ENCODE measurements at places on chromosomes 6 and 20. TPM values are rescaled to one million over a fixed set of nuclear protein-coding genes. Genes with fewer than 3 reads are reported as not detected.

DNA sequence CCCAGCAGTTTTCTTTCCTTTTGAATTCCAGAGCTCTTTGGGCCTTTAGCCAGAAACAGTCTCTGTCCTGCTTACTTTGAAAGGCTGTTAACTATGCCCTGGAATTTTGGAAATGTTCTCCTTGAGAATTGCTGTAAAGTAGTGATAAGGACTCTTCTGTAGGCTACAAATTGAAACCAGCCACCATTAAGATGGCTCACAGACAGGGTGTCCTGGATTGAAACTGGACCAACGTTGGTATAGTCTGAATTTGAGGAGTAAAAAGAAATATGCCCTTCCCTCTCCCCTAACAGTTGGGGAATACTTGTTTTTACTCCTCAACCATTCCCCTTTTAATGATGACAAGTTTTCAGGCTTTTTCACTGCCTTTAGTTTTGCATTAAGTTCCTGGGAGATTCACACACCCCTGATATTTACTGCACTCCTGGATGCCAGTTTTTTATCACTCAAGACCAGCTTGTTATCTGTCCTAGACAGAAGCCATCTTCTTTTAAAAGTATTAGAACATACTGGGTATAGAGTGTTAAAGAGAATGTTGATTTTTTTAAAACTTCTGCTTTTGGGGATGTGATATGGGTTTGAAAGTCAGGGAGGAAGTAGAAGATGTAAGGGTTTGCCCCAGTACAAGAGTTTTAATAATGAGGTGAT lies 21.9 kb downstream of the TOP1 start:
- no peak for DNase-seq

- DNase-seq, result peak; percentile 26
Observed at GRCh38 chr6:87078983-87079616, 15.8 kb downstream of the CGA start.

DNA sequence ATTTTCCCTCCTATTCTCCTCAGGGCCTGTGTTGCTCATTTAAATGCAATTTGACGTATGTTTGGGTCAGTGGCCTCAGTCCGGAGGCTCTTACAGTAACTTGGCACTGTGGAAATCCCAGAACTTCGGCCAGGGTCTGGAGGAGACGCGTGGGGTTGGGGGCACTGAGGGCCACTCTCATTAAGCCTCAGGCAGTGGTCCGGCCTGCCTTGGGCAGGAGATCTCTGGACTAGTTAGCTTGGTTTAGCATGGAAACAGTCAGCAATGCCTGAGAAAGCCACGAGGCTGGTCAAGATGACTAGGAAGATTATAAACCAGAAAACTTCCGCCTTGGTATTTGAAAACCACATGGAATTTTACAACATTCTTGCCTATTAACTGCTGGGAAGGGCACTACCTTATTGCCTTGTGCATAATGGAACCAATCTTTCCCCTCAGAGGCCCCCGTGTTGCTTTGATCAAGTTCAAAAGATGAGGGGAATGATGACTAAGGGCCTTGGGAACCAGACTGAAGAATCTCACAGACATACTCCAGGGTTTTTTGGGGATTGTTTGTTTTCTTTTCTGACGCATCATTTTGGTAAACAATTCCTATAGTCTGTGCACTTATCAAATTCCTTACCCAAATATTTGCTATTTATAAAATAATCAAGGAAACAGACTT lies 206.0 kb upstream of the PREP start:
- DNase-seq, result no peak

GRCh38 chr6:19972221-19972620 lies 135.1 kb downstream of the ID4 start:
- no peak for DNase-seq

- DNase-seq, result no peak
Observed at GRCh38 chr20:3447321-3447720, 23.5 kb upstream of the ATRN start.

- DNase-seq, result no peak
Observed at GRCh38 chr6:96212066-96212465, 196.3 kb downstream of the FUT9 start.

DNA sequence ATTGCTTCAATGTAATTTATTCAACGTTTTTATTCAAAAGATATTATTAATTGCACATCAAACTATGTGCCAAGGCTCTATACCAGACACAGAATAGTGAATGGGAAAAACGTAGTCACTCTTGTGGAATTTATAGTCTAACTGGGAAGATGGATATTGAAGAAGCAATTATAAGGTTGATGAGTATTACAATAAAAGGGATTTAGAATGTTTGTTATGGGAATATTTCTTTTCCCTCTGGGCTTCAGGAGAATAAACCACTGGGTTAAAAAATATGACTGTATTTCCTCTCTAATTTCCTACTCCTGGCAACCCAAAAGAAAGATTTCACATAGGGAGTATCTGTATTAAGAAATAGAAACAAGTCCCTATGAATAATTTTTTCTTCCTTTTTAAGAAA lies 25.1 kb upstream of the UTRN start:
- DNase-seq, result no peak

GRCh38 chr20:40339661-40340449 lies 349.2 kb downstream of the MAFB start:
- no peak for DNase-seq

DNA sequence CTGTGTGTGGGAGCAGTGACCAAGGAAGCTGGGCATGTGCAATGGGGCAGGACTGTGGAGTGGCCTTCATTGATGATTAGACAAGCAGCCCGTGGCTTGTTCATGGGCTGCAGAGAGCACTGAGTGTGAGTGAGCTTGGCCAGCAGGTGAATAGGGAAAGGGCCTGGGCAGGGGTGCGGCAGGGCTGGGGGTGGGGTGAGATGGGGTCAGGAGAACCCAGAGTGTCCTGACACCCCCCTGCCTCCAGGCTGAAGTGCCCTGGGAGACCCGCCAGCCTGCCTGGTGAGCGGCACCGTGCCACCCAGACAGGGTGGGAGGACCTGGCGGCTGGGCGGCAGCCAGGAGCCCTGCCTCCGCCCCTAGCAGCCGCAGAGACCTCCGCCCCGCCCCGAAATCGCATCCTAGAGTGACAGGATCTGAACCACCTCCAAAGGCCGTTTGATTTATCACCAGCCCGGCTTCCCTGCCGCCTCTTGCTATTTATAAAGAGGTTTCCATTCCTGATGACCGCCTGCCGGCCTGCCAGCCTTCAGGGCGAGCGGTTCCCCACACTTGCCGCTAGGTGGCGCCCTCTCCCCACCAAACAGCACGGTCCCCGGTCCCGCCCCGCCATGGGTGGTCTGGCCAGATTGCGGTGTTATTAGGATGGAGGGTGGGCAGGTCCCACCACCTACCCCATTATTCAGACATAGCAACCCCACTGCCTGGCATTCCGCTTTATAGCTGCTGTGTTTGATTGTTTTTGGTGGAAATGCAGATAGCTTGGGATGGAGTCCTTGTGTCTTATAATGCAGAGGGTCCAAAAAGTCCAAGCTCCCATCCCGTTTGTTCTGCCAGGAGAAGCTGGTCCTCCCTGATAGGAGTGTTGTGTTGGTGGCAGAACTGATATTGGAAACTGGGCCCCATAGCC lies 3.5 kb downstream of the MYLK2 start:
- DNase-seq, result peak; percentile 69

DNA sequence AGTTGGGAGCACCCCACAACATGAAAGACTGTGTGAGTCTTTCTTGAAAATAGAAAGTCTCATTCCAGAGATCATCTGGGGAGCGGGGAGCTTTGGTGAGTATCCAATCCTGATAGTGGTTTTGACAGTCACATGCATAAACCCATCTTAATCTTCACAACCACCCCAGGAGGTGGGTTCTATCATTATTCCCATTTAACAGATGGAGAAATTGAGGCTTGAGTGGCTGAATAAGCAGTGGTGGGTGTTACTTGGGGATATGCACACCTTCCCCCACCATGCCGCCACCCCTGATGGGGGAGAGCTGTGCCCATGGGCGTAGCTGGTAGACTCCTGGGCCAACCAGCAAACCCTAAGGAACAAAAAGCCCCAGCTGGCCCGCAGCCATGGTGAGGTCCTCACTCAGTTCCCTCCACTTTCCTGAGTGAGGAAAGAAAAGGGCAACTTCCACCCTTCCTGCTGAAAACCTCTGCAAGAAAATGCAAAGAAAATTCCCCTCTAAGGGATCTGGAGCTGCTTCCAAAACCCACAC lies 99.8 kb downstream of the SNX5 start:
- DNase-seq, result no peak

DNA sequence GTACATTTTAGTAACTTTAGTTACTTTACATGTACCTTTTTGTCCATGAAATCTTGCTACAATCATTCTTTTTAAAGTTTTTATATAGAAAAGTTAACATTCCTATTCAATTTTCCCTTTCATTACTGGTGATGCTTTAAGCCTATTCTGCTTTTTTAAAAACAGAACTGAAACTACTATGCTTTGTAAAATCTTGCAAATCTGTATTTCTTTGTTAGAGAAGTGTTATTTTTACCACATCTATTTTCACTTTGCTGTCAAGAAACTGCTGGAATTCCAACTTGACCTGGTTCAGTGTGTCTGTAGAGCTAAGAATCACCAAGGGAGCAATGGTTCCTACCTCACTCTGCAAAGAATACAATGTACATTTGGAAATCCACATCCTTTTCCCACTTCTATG lies 21.8 kb upstream of the SAMD5 start:
- DNase-seq, result no peak

- no peak for DNase-seq
Observed at GRCh38 chr20:12775041-12775440, 233.7 kb upstream of the SPTLC3 start.

DNA sequence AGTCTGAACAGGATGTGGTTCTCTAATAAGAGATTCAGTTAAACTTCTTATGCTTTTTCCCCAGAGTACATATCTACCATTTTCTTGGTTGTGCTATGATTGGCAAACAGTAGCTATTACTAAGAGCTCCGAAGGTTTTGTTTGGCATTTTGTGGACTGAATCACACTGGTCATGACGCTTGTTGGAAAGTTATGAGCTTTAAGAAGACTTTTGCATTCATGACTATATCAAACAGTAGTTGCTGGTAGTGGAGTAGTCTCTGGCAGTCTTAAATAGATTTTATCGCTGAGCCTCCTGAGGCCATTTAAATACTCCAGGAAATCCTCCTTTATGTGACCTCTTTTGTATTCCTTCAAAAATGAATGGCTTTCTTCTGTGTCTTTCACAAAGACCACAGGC lies 40.8 kb downstream of the CCDC170 start:
- no peak for DNase-seq

- no peak for DNase-seq
Observed at GRCh38 chr20:63553933-63554290, at the start of gene FNDC11. Gene FNDC11 (plus strand): TSS chr20:63554159. CDS start chr20:63555664, 1,505 bp downstream.

DNA sequence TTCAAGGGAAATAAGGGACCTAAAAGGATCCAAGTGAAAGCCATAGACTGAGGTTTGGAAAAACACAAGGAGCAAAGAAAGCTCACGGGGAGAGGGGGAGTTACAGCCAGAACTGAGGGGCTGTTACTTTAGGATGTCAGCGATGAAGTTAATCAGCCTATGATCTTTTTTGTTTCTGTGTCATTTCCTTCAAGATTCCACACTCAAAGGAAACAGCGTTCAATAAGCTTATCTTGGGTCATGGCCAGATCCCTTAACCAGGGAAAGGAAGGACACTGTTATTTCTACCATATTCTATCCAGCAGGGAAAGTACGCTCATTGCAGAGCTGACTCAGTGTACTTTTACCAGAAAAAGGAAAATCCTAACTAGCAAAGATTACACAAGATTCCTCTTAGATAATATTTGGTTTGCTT lies 132.8 kb downstream of the PFDN4 start:
- DNase-seq, result no peak

- DNase-seq, result no peak
Observed at GRCh38 chr20:51569815-51570738, 27.6 kb upstream of the NFATC2 start.

DNA sequence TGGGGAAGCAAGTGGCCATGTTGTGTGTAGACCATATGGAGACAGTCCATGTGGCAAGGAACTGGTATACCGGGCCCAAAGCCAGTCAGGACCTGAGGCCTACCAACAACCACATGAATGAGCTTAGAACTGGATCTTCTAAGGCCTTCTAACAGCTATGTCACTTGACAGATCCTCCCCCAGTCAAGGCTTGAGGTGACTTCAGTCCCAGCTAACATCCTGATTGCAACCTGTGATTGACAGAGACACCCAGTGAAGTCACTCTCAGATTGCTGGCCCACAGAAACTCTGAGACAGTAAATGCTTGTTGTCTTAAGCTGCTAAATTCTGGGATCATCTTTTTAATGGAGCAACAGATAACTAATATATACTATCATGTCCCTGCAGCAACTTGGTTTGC lies 32.9 kb downstream of the AHI1 start:
- DNase-seq, result no peak

DNA sequence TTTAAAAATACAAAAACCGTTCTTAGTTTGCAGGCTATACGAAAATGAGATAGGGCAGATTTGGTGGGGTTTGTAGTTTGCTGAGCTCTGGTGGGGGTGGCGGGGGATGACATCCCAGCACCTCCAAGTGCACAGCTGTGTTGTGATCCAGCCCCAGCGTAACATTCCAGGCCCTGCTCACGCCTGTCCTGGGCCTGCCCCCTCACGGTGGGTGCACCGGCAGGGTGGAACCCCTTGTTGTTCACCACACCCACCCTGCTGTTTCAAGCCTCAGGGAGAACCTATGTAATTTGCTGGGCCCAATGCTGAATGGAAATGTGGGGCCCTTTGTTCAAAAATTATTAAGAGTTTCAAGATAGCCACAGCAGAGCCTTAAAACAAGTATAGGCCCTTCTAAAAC lies 25.0 kb downstream of the ARMC2 start:
- DNase-seq, result no peak

DNA sequence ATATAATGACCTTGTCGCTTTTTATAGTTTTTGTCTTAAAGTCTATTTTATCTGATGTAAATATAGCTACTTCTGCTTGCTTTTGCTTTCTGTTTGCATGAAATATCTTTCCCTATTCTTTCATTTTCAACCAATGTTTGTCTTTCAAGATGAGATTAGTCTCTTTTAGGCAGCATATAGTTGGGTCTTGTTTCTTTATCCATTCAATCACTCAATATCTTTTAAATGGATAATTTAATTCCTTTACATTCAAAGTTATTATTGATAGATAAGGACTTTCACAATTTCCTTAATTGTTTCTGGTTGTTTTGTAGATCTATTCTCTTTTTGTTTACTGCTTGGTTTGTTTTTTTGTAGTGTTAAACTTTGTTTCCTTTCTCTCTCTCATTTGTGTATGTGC lies 43.5 kb upstream of the TPD52L1 start:
- DNase-seq, result no peak

GRCh38 chr6:27280064-27280539 lies 32.0 kb downstream of the POM121L2 start:
- DNase-seq, result peak; percentile 26

The RAB44 gene
- 0.28 TPM for total RNA-seq

The MAP7 gene
- total RNA-seq, result 2.5 TPM

The SYCP2 gene
- total RNA-seq, result 2.5 TPM

The BHLHE23 gene
- total RNA-seq, result 0.42 TPM

The TRIM31 gene
- total RNA-seq, result 0.28 TPM

The HLA-DQB1 gene
- 336 TPM for total RNA-seq

The RAD21L1 gene
- not detected for total RNA-seq

The SLC22A1 gene
- 0.28 TPM for total RNA-seq

The PI3 gene
- total RNA-seq, result 6.5 TPM

The SLC22A2 gene
- total RNA-seq, result not detected

The EYA2 gene
- total RNA-seq, result 11.1 TPM

The EDEM2 gene
- 15.5 TPM for total RNA-seq
